ENCODE measurements at places on chromosomes 1 and 21. TPM values are rescaled to one million over a fixed set of nuclear protein-coding genes. Genes with fewer than 3 reads are reported as not detected.

OR2L13 gene
- not detected for total RNA-seq

NECTIN4 gene
- total RNA-seq, result 56.3 TPM

PRR9 gene
- not detected for total RNA-seq

ESRRG gene
- 0.16 TPM for total RNA-seq

CROCC gene
- total RNA-seq, result 43.9 TPM

TRIM58 gene
- total RNA-seq, result 4.6 TPM

DNA sequence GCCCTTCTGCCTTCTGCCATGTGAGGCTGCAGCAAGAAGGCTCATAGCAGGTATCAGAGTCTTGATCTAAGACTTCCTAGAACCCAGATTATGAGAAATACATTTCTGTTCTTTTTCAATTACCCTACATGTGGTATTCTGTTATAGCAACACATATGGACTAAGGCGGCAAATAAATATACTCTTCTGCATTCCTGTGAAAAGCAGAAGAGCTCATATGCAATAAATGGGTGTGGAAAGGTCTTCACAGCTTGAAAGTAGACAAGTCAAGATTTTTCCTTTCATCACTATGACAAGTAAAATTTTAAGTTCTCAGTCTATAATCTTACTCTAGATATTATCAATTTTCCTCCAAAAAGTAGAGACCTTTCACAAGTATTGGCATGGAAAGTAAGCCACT, 36.6 kb downstream of the TNFSF18 start:
- DNase-seq, result no peak

DNA sequence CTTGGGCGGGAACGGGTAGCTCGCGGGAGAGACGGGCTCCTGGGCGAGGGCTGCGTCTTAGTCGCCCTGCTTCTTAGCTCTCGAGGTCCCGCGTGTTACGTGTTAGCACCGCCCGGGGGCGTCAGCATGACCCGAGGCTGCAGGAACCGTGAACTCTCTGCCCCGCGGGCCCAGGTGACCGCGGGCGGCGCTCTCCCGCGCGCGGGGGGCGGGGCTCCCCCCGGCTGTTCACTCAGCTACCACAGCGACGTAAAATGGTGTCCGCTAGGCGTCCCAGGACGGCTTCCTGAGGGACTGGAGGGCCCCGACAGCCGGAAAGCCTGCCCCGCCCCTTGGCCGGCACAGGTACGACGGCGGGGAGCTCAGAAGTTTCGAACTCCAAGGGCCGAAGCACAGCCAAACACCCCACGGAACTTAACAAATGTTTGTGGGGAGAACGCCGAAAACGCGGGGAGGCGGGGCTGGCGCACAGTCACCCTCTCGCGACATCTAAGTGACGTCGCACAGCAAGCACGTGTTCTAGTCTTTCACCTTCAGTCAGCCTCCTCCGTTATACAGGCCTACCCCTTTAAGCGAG, 780 bp upstream of the RBM15 start:
- peak; percentile 96 for DNase-seq

GRCh38 chr1:200316148-200316803, 93.6 kb downstream of the ZNF281 start:
- DNase-seq, result no peak

DNA sequence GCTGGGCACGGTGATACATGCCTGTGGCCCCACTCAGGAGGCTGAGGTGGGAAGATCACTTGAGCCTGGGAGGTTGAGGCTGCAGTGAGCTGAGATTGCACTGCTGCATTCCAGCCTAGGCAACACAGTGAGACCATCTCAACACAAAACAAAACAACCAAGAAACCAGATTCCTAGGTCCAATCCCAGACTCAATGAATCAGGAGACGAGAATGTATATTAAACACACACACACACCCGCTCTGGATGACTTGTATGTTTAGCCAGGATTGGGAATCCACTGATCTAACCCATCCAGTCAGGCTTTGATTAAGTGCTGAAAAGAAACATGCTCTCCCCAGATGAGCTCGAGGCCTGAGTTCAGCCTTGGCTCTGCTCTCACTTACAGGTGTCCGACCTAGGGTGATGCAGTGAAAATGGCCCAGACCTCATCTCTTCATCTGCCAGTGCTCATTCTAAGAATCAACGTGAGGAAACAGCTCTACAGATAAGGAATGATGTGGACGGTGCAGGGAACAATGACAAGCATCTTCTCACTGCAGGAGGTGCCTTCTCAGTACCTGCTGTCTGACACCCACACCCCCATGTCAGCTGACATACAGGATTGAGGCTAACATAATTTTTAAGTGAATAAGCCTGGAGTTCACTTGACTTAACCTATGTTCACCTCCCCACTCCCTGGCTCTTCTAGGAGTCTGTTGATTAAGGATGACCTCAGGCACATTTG, 15.3 kb upstream of the SRSF4 start:
- no peak for DNase-seq

GRCh38 chr21:44636209-44637017, 743 bp upstream of the KRTAP10-10 start:
- no peak for DNase-seq

DNA sequence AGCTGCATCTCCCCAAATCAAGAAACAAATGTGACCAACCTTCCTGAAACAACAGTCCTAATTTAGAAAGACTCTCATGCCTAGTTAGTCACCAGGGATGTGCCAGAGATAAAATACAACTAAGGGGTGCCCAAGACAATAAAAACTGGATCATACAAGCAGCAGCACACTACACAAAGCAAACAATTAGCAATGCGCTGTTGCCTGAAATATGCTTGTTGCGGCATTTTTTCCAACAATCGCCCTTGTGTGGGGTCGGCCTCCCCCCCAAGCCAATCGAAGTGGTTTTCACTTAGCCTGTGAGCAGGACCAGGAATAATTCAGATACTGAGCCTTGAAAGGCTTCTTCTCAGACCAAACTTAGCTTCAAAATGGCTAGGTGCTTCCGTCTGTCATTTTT, 1.4 kb upstream of the STMN1 start:
- DNase-seq, result no peak

GRCh38 chr1:180135535-180135934, 19.1 kb upstream of the QSOX1 start:
- DNase-seq, result no peak

DNA sequence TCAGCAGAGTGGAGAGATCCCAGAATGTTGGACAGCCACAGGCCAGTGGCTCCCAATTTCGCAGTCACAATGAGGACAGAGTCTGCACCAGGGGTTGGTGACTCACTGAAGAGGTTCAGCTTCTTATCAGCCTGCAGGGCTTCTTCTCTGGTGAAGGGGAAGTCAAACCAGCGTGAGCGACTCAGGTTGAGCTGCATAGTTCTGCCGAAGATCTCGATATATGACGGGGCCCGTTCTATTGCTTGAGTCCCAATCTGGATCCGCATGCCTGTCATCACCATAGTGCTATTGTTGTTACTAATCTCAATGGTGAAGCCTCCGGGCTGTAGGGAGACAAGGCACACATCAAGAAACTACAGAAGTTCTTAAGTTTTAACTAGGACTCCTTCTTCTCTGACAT, 58.5 kb downstream of the UBR4 start:
- no peak for DNase-seq
